Stromal cell of bone marrow (primary cell): ENCODE measurements at places on chromosomes 12 and 14.
A peak's percentile ranks its signal among the peaks of the same experiment; 100 is the strongest.

DNA sequence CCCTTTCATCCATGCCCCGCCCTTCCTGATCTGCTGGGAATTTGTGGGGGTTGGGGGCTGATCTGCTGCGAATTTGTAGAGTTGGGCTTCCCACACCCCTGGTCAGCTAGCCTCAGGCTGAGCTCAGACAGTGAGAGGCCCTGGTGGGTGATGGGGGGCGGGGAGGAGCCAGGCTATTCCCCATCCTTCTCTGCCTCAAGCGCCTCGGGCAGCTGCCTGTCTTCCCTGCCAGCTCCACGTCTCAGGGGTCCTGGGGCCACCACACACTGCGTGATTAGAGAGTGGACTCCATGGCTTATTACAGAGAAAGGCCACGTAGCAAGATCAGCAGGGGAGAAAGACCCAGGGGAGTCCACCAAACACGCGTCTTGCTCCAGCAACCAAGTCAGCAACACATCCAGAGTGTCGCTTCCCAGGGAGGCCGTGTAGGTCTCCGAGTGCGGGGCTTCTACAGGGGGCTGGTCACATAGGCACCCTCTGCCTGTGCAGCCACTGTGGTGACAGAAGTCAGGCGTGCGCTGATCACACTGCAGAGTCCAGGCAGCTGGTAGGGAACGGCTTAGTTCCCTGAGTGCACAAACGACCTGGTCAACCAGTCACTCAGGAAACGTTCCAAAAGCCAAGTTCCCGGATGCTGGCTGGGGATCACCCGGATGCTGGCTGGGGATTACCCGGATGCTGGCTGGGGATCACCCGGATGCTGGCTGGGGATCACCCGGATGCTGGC is 254.4 kb upstream of the SFSWAP start:
- no peak for DNase-seq

DNA sequence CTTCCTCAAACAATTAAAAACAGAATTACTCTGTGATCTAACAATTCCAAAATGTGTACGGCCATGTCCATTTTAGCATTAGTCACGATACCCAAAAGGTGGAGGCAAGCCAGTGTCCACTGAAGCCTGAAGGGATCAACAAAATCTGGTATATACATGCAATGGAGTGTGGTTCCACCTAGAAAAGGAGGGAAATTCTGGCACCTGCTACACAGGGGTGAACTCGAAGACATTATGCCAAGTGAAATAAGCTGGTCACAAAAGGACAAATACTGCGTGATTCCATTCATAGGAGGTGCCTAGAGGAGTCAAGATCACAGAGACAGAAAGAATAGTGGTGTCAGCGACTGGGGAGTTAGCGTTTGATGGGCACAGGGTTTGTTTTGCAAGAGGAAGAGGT is 331.4 kb downstream of the MED13L start:
- DNase-seq = no peak

- no peak for DNase-seq
These were observed 42.9 kb upstream of the FZD10 start for GRCh38 chr12:130119241-130119861.

- peak; percentile 2 for DNase-seq
These were observed 688 bp upstream of the NECAP1 start for GRCh38 chr12:8081251-8081920.

DNA sequence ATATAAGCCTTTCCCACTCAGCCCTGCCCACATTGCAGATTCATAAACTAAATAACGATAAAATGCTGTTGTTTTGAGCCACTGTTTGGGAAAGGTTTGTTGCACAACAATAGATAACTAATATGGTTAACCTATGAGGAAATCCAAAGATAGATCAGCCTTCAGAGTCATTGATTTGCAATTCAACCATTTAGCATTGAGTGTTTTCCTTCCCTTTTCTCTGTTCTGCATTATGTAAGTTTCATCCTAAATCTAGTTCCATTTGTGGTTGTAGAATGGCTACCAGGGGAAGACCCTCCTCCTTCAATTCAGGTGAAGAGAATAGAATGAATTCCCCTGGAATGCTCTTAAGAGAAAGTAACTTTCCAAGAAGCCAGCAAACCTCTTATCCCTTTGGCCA is 19.6 kb downstream of the TC2N start:
- DNase-seq = no peak

- no peak for DNase-seq
These were observed 18.8 kb upstream of the HIGD1C start for GRCh38 chr12:50933459-50934124.

DNA sequence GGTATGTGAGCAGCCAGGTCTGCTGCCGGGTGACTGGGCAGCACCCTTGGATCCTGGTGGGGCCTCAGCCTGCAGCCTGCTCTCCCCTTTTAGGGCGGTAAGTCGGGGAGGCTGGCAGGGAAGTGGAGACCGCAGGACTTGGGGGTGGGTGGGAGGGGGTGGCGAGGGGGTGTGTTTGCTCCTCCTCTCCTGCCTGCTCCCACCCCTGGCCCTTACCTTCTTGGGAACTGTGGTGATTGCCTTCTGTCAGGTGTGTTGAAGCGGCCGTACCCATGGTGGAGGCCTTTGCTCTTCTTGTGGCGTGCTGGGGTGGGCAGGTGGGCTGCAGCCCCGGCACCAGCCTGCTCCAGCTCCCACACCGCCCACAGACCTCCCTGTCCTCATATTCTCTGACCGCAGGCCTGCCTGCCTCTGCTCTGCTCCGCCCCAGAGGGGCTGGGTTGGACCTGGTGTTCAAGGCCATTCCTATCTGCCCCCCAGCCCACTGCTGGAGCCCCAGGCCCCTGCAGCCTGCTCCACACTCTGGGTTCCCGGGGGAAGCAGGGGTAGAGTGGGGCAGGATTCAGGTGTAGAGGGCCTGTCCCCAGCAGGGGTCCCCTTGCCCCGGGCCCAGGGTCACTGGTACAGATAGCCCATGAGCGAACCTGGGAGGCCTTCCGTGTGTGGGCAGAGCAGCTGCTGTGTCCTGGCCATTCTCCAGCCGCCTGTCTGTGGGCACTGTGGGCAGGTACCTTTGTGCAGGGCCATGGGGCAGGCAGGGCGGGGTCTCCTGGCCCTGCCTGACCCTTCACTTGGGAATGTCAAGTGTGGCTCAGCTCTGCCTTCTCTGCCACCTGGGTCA is 5.2 kb downstream of the TEDC1 start:
- no peak for DNase-seq

- no peak for DNase-seq
These were observed 20.7 kb upstream of the KERA start for GRCh38 chr12:91078501-91078900.

- DNase-seq = no peak
These were observed 127.3 kb downstream of the GLT1D1 start for GRCh38 chr12:128980623-128981022.

DNA sequence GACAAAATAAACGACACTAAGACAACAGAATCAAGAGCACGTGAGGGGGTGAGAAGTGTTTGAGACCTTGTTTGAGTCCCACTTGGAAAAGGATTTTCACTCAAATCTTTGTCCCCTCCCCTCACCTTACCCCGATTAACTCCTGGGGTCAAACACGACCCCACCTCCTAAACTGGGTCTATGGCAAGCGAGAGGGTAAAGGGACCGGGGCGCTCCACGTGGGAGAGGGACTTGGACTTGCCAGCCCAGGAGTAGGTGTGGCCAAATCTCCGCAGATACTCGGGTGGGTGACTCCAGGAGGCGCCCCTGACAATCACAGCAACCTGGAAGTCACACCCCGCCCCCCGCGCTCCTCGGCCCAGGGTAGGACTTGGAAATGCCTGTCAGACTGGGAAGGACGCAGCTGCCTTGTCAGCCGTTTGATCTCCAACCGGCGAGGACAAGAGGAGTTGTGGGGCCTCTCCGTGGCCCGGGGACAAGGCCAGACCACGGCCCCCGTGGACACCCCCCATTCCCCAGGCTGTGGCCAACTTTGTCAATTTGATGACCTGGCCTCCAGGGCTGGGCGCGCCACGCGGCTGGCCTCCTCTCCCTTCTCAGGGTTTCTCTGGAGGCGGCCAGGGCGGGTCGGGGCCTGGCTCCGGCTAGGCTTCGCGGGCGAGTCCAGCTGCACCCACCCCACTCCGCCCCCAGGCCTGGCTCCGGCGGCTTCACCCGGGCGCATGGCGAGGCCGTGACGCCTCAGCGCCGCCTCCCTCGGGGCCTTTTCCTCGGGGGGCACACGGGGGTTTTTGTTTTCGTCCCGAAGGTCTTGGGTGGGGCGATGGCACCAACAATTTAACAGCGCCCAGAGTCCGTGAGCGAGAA is 1.1 kb upstream of the BCL11B start:
- no peak for DNase-seq

DNA sequence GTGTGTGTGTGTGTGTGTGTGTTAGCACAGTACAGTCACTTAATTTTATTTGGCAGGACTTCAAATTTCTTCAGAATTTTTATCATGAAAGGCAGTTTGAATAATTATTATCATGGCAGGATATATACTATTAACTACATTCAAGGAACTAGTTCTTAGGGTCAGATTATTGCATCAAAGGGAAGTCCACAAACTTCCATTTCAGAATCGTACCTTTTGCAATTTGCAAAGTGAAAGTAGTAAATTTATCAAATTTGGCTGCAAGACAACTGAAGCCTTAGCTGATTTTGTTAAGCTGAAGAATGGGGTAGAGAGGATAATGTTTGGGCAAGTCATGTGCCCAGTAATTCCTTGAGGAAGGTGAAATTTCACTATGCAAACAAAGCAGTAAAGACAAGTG is 68.2 kb downstream of the PLEKHG7 start:
- DNase-seq = no peak

GRCh38 chr12:124458220-124458991 is 109.0 kb downstream of the NCOR2 start:
- no peak for DNase-seq

- no peak for DNase-seq
These were observed 75.2 kb downstream of the TTC9 start for GRCh38 chr14:70716958-70717357.

- no peak for DNase-seq
These were observed 19.4 kb upstream of the FBXO21 start for GRCh38 chr12:117209626-117210025.

- DNase-seq = no peak
These were observed 6.5 kb upstream of the WASHC4 start for GRCh38 chr12:105100998-105101397.

DNA sequence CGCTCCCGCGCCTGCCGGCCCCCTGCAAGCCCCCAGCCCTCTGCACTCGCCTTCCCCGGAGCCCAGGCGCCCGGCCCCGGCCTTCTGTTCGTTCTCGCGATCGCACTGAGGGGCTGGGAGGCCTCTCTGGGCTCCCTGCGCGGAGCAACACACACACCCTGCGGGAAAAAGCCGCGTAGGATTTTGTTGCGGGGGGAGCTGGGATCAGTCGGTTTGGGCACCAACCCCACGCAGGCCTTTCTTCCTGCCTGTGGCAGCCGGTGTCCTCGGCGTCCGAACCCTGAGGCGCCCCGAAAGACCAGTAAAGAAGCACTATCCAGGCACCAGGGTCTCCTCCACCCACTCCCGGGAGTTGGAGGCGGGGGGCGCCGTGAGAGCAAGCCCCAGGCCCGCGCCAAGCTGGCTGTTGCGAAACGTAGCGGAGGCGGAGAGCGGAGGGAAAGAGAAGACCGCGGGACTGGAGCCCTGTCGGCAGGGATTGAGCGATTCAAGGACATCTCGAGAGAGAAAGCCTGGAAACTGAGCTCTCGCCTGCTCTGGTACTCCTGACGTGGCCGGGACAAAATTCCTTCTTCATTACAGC is 1.9 kb upstream of the HOXC5 start:
- DNase-seq = no peak

DNA sequence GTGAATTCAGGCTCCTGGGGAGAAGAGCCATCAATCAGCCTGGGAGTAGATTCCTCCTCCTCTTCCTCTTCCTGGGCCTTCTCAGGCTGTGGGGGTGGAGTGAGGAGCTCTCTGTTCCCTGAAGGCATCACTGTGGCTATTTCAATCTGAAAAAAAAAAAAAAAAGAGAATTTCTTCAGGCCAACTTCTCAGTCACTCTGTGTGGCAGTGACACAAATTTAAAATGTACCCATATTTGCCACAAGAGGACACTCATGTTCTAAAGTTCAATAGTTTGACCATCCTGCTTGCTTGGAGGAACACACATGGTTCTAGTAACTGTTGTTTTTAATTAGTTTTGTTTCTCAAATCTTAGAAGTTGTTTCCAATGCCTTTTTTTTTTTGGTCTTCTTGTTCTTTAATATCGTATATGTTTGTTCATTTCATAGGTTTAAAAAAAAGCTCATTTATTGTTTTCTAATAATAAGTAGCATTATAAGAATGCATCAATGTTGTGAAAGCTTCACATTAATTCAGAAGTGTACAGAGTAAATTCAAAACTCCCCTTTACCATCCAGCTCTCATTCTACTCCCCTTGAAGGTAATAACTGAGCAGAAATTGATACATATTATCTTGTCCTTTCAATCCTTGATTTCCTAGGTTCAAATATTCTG is 23.3 kb upstream of the CCER1 start:
- peak; percentile 65 for DNase-seq

GRCh38 chr12:13790317-13790716 is 191.1 kb downstream of the GRIN2B start:
- DNase-seq = no peak

DNA sequence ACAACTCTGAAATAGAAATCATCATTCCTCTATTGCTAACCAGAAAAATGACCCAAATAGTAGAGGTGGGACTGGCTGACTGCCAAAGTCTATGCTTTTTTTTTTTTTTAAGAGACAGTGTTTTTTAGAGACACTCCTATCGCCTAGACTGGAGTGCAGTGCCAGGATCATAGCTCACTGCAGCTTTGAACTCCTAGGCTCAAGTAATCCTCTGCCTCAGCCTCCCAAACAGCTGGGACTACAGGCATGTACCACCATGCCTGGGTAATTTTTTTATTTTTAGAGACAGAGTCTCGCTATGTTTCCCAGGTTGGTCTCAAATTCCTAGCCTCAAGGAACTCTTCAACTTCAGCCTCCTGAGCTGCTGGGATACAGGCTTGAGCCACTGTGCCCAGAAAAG is 19.2 kb downstream of the NR2C1 start:
- DNase-seq = no peak

GRCh38 chr12:15701631-15702156 is 87.5 kb downstream of the EPS8 start:
- peak; percentile 73 for DNase-seq

DNA sequence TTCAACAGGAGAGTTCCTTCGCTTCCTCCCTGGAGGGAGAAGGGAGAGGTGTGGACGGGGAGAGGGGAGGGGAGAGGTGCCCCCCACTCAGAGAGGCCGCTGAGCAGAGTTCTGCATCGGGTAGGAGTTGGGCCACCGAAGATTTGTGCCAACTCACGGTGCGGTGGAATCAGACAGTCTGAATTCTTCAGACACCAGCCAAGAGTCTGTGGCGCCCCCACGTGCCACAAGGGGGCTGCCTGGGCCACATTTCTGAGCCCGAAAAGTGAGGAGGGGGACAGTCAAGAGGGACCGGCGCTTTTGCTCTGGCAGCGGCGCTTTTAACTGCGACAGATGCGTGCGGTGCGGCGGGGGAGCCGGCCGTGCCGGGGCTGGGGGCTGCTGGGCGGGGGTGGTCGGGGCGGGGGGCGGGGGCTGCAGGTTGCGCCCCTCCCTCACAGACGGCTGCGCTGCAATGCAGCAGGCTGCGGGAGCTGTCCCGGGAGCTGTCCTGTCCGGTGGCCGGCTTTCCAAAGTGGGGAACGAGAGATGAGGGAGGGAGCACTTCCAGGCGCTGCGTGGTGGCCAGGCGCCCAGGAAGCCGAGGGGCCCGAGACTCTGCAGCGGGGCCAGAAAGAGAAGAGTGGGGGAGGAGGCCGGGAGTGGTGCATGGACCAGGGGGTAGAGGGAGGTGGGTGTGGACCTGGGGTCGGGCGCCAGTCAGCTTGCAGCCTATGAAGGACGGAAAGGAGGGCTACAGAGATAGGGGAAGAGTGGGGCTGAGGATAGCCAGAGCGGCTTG is 975 bp upstream of the RTL1 start:
- DNase-seq = no peak

GRCh38 chr12:47802312-47802711 is 17.4 kb downstream of the HDAC7 start:
- no peak for DNase-seq
